ENCODE measurements at places on chromosomes 7 and 10.

DNA sequence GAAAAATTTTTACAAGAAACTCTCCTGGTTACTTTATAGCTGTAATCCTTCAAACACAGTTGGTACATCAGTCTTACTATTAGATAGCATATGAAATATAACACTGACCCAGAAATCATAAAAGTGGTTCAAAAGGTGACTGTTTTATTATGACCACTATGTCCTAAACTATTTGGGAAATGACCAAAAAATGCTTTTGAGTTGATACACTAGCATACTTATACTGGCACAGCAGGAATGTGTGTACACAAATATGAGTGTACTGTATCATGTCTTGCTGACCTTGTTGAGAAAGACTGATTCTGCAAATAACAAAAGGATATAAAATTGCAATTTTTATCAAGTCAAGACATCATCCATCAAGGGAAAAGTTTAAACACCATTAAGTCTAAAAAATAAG lies 24.3 kb downstream of the CSTF2T start:
- no peaks in the 10 kb centered on the region for H3K27me3 ChIP-seq
- H3K4me3 ChIP-seq: no peak overlapping the region
- no peaks in the 10 kb centered on the region for H3K4me1 ChIP-seq

DNA sequence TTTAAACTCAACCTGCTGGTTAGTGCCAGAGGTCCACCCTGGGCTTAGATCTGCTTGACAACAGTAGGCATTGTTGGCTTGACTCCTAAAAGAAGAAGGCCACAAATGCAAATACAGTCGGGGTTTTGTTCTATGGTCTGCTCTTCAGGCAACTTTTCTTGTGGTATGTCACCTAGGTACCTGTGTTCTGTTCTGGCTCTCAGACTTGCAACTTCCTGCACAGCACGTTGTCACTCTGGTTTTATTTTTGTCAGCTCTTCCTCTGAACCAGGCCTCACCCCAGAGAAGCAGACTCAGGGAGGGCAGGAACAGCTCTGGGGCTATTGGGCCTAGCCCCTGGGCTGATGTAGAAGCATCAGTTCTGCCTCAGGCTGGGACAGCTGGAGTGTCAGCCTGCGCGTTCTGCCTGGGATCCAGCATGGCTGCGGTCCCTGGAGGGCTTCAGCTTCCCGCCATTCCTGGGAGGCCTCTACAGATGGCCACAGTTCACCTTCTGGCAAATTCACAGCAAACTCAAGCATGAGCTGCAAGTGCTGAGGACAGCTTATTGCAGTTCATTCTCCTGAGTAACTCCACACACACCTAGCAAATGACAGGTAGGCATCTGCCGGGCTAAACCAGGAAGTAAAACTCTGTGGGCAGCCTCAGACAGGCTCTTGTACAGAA lies 11.0 kb upstream of the PDCD4 start:
- peaks cover 22% of the 10 kb centered on the region for H3K4me1 ChIP-seq
- no peak for DNase-seq
- H3K36me3 ChIP-seq: no peaks in the 10 kb centered on the region
- H3K27me3 ChIP-seq: no peaks in the 10 kb centered on the region
- no peak overlapping the region for H3K27ac ChIP-seq

DNA sequence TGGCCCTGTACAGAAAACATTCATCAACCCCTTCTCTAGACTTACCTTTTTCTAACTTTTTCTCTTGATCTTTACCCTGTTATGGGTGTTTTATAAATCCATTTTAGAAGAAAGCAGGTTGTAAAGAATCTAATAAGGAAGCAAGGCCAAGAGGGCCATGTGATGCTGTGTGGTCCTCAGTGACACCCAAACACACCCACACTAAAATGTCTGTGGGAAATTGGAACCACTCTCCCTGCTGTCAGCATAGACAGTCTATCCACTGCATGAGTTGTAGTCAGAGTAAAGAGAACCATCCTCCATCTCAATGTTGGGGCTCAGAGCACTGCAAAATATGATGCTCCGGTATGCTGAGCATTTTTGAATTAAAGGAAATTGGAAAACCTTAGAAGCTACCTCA lies 235.5 kb downstream of the SKIDA1 start:
- peaks cover 55% of the 10 kb centered on the region for H3K4me1 ChIP-seq
- no peaks in the 10 kb centered on the region for H3K36me3 ChIP-seq
- H3K27ac ChIP-seq: no peak overlapping the region
- H3K4me3 ChIP-seq: no peak overlapping the region

- H3K4me1 ChIP-seq: no peaks in the 10 kb centered on the region
- DNase-seq: no peak
- H3K27ac ChIP-seq: no peak overlapping the region
- H3K36me3 ChIP-seq: no peaks in the 10 kb centered on the region
These were observed 601.4 kb upstream of the MGMT start for GRCh38 chr10:128865436-128866195.

GRCh38 chr10:127527891-127528290 lies 21.2 kb upstream of the NPS start:
- H3K36me3 ChIP-seq: no peaks in the 10 kb centered on the region
- H3K27ac ChIP-seq: no peak overlapping the region
- no peak overlapping the region for H3K4me3 ChIP-seq
- no peak for DNase-seq

- peak overlapping the region; percentile 63 for H3K27ac ChIP-seq
- no peaks in the 10 kb centered on the region for H3K27me3 ChIP-seq
- H3K36me3 ChIP-seq: no peaks in the 10 kb centered on the region
- peaks cover 35% of the 10 kb centered on the region for H3K4me1 ChIP-seq
- H3K4me3 ChIP-seq: no peak overlapping the region
- no peak for DNase-seq
These were observed 42.0 kb downstream of the PRPS1L1 start for GRCh38 chr7:17985473-17986239.

GRCh38 chr10:109275960-109276359 lies 647.4 kb downstream of the XPNPEP1 start:
- no peaks in the 10 kb centered on the region for H3K27me3 ChIP-seq
- peaks cover 17% of the 10 kb centered on the region for H3K4me1 ChIP-seq
- no peak overlapping the region for H3K27ac ChIP-seq
- H3K36me3 ChIP-seq: no peaks in the 10 kb centered on the region
- no peak for DNase-seq
